Skin of body (tissue), 3 donors: ENCODE measurements at places on chromosomes 6 and 20. TPM values are rescaled to one million over a fixed set of nuclear protein-coding genes. Genes with fewer than 3 reads are reported as not detected.

Gene TP53INP2
- total RNA-seq: 3.8 TPM

Gene ME1
- 11.4 TPM for total RNA-seq

Gene CDK5RAP1
- total RNA-seq: 14.0 TPM

Gene ALDH5A1
- 7.7 TPM for total RNA-seq

Gene TMEM200A
- total RNA-seq: 9.3 TPM

Gene SLC13A3
- total RNA-seq: 1.8 TPM

Gene PCSK2
- 2.2 TPM for total RNA-seq

Gene OR2H2
- total RNA-seq: not detected

Gene SYNDIG1
- total RNA-seq: 2.6 TPM

Gene VSTM2L
- 4.1 TPM for total RNA-seq
